Stimulated activated naive CD4-positive, alpha-beta T cell treated with Interleukin-2 at 50 U/mL for 16 hours (primary cell): ENCODE measurements at places on chromosomes 13 and 19.

GRCh38 chr19:49746206-49746958, 16.7 kb downstream of the TSKS start:
- peak; percentile 17 for DNase-seq

GRCh38 chr19:42092350-42092749, 16.4 kb downstream of the ZNF574 start:
- no peak for DNase-seq

GRCh38 chr19:36152019-36152351, 262 bp downstream of the COX7A1 start:
- no peak for DNase-seq

- no peak for DNase-seq
Measured at GRCh38 chr13:74629985-74630384, 495.8 kb upstream of the KLF12 start.

DNA sequence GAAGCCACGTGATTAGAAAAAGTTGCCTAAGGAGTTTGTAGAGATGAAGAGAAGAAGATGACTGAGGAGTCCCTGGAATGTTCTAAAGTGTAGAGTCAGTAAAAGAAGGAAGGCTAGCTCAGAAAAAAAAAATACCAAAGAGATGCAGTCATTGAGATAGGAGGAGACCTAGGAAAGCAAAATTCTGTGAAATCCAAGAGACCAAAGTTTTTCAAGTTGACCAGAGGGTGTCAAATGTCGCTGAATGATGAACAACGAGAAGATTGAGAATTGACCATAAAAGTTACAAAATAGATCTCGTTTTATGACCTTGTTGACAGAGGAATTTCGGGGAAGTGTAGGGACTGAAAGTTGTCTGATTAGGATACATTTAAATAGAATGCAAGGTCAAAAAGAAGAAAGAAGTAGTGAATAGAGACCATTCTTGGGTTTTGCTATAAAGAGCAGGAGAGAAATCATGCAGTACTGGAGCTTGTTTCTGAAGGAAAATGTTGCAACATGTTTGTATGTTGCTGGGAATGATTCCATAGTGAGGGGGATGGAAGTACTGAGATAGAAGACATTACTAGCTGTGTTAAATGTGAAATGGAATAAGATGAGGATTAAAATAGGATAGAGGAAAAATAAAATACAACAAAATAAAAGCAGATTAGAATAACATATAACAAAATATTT, 30.2 kb upstream of the HTR2A start:
- DNase-seq: no peak

GRCh38 chr19:39846678-39847486, 703 bp upstream of the FBL start:
- no peak for DNase-seq

DNA sequence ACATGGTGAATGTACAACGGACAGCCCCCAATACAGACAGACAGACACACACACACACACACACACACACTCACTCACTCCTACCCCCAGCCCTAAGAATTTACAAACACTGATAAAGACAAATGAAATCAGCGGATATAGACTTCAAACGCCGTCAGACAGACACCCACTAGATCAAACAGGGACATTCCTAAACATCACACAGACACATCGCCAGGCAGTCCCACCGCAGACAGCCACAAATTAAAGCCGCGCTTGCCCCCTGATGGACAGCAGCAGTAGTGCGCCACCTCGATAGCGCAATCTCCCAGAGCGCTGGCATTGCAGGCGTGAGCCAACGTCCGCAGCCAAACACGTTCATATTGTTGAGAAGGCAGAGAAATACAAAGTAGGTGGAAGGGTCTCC, 24.7 kb upstream of the ADGRE1 start:
- peak; percentile 88 for DNase-seq

GRCh38 chr19:4578552-4579248, 19.2 kb upstream of the SEMA6B start:
- DNase-seq: no peak
